Omental fat pad (tissue), 4 donors: ENCODE measurements at places on chromosomes 7 and 10.

- no peak for DNase-seq
Measured at GRCh38 chr7:24073651-24074420, 210.2 kb upstream of the NPY start.

- no peak for DNase-seq
Measured at GRCh38 chr7:7769710-7770627, 51.6 kb upstream of the RPA3 start.

- no peak for DNase-seq
Measured at GRCh38 chr7:48563334-48563733, 361.0 kb upstream of the CDC14C start.

GRCh38 chr7:135650831-135651573, 11.3 kb upstream of the STMP1 start:
- DNase-seq = no peak

DNA sequence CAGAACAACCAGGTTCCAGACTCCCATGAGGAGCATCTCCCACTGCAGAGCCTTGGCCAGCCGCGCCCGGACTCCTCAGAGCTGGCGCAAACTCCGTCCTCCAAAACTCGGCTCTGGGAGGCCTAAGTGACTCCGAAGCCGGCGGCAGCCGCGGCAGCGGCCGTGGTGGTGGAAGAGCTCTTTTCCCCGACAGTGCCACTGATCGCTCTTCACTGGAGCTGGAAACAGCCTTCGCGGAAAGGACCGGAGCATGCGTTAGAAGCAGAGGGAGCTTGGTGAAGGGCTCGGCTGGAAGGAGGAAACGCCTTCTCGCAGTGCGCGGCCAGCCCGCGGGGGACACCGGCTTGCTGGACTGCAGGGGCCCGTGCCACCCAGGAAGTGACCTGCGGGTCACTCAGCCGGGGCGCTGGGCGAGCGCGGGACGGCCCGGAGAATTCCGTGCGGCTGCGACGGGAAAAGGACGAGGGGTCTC, 5.0 kb upstream of the HOXA13 start:
- no peak for DNase-seq

- no peak for DNase-seq
Measured at GRCh38 chr10:63480237-63480636, 14.5 kb upstream of the JMJD1C start.

- DNase-seq = no peak
Measured at GRCh38 chr10:128036746-128037543, 89.3 kb downstream of the MKI67 start.

GRCh38 chr7:158843771-158844170, 12.6 kb upstream of the DYNC2I1 start:
- no peak for DNase-seq

DNA sequence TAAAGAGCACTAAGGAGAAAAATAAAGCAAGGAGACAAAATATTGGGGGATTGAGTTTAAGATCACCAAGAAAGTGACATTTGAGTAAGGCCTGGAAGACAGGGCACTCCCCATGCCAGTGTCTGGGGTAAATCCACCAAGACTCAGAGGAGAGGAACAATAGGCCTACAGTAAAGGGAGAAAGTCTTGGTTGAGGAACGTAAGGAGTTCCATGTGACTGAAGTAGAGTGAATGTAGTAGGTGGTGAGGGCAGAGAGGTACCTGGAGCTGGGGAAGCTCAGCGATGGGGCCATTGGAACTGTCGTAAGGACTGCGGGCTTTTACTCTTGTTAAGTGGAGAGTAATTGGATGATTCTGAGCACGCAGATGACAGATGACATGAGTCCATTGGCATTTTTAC, 69.4 kb downstream of the CPED1 start:
- no peak for DNase-seq

GRCh38 chr10:16787361-16787791, 29.8 kb downstream of the RSU1 start:
- no peak for DNase-seq

GRCh38 chr7:301291-302053, 11.5 kb downstream of the FOXL3 start:
- DNase-seq = no peak

DNA sequence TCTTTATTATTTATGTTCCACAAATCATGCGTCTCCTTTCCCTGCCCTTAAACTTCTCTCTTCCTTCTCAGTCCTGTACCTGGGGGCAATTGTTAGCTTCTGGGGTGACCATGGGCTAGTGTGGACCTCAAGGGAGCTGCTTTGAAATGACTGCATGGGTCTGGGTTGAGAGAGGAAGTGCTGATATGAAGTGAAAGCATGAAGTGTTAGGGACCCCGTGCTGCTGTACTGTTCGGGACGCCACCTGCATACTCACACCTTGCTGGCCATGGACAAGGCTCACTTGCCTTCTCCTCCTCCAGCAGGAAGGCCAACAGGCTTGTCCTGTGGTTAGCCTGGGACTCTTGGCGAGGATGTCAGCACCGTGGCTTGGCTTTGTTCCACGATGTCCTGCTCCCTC, 56.7 kb downstream of the MTPN start:
- DNase-seq = no peak

GRCh38 chr7:24356718-24357386, 72.9 kb downstream of the NPY start:
- no peak for DNase-seq

DNA sequence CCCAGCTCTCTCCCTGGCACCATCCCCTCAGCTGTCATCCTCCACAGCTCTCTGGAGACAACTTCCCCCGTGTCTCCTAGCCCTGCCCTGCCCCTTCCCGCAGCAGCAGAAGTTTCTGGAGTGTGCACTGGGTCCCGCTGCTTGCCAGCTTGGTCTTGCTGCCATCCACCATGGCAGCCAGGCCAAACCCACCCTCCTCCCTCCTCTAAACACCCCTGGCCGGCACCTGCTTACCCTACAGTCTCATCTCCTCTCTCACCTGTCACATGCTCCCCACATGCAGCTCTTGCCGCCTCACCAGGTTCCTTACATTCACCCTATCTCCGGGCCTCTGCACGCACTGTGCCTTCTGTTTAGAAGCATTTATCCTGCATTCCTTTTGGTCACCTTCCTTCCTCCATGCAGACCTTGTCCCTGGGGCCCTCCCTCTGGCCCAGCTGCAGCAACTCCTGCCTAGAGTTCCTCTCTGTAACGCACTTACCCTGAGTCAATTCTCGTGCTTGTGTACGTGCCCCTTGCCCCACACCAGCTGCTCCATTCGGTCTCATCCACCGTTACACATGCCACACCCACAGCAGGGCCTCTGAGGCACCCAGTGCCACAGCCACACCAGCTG, 93.9 kb upstream of the RET start:
- DNase-seq = peak; percentile 12

- no peak for DNase-seq
Measured at GRCh38 chr10:44619521-44619920, 234.6 kb upstream of the CXCL12 start.

DNA sequence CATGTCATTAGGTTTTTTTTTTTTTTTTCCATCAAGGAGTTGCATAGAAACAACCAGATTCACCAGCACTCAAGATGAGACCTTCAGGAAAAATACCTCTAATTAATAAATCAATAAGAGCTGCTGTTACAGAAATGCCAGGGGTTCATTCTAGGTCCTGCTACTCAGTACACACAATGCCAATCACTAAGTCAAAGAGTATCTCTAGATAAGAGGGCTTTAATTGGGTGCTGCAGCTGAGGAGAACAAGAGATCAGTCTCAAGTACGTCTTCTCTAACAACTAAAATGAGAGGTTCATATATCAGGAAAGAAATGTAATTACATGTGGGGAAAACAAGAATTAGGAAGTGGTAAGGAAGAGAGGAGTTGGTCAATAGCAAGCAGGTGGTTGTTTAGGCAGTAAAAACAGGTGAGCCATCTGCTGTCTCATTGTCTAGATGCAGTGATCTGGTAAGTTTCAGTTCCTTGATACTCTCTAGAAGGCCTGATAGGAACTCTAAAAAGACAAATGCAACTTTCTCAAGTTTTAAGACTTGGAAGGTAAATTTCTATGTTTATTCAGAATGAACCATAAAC, 272.9 kb upstream of the ZWINT start:
- DNase-seq = no peak

- DNase-seq = no peak
Measured at GRCh38 chr10:56551037-56551436, 190.0 kb upstream of the ZWINT start.

- DNase-seq = no peak
Measured at GRCh38 chr10:77182803-77183202, 454.8 kb downstream of the KCNMA1 start.

- no peak for DNase-seq
Measured at GRCh38 chr7:112444505-112444904, 5.8 kb upstream of the IFRD1 start.

- DNase-seq = no peak
Measured at GRCh38 chr7:112206991-112207592, 597 bp downstream of the ZNF277 start.

- DNase-seq = no peak
Measured at GRCh38 chr7:94067506-94067905, 63.4 kb upstream of the BET1 start.

GRCh38 chr10:53314876-53315275, 542.3 kb upstream of the MBL2 start:
- DNase-seq = no peak

GRCh38 chr7:104643587-104644217, 315.3 kb downstream of the LHFPL3 start:
- DNase-seq = no peak

DNA sequence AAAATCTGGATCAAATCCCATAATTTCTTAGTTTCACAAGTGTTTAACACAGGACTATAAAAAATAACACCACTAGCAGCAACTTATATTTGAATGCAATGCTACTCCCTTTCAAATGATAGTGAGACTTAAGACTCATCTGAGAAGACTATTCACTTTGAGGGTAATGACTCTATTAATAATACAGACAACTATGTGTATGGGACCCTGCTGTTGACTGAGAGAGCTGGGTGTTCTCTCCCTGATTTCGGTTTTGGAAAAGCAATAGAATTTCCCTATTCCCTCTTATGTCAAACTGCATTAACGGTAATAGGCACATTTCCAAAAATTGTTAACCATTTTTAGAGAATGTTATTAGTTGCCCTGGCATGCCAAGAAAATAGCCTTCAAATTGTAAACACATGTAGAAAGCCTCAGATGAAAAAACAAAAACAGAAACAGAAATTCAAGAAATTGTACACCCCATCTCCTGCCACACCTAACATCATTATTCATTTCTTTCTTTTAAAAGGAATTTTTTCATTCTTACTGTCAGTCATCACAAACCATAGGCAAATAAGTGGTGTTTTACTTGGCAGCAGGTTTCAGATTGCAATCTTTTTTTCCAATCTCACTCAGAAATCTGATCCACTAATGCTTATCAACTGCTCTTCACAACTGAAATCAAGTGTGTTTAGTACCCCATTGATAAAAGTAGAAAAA, 153.7 kb downstream of the TFPI2 start:
- DNase-seq = no peak

- no peak for DNase-seq
Measured at GRCh38 chr7:57348646-57349269, 101.2 kb upstream of the ZNF716 start.

- no peak for DNase-seq
Measured at GRCh38 chr10:15379078-15379477, 8.0 kb upstream of the FAM171A1 start.

DNA sequence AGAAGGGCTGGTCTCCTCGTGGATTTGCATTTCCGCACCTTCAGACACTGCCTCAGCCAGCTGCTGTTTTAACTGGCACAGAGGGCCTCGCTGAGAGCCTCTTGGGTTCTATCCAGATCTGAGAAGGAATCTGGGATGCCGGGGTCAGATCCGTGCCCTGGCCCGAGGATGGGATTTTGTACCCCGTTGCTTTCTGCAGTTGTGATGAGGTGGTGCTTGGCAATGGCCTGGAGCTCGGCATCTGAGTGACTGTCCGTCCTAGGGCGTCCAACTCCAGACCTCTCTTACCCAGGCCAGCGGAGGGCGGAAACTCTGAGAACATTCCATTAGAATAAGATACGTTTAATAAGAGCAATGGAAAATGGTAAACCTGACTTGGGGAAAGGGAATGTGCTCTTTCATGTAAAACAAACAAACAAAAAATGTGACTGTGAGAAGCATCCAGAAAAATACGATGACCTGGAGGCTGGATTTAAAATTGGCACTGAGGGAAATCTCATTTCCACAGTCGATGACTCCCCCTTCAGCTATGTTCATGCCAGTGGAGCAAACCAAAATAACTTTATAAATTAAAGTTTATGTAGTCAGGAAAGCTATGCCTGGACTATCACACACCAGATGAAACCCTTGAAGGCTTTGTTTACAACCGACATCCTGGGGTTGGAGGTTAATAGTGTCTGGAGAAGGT, 39.6 kb downstream of the GRK5 start:
- no peak for DNase-seq
